ENCODE measurements at places on chromosomes 11 and 22.

GRCh38 chr11:21561581-21561980, 631.3 kb upstream of the ANO5 start:
- DNase-seq, result no peak

- DNase-seq, result no peak
Measured at GRCh38 chr11:75167617-75168016, 16.7 kb downstream of the SLCO2B1 start.

- no peak for DNase-seq
Measured at GRCh38 chr11:120432056-120433018, 79.2 kb upstream of the GRIK4 start.

GRCh38 chr22:33986954-33987353, 66.7 kb upstream of the LARGE1 start:
- DNase-seq, result no peak

- DNase-seq, result peak; percentile 43
Measured at GRCh38 chr22:49351761-49352227, 475.9 kb downstream of the BRD1 start.

All from activated CD8-positive, alpha-beta memory T cell treated with anti-CD3 and anti-CD28 coated beads for 24 hours (primary cell).